ENCODE measurements at places on chromosomes 3 and 15.

DNA sequence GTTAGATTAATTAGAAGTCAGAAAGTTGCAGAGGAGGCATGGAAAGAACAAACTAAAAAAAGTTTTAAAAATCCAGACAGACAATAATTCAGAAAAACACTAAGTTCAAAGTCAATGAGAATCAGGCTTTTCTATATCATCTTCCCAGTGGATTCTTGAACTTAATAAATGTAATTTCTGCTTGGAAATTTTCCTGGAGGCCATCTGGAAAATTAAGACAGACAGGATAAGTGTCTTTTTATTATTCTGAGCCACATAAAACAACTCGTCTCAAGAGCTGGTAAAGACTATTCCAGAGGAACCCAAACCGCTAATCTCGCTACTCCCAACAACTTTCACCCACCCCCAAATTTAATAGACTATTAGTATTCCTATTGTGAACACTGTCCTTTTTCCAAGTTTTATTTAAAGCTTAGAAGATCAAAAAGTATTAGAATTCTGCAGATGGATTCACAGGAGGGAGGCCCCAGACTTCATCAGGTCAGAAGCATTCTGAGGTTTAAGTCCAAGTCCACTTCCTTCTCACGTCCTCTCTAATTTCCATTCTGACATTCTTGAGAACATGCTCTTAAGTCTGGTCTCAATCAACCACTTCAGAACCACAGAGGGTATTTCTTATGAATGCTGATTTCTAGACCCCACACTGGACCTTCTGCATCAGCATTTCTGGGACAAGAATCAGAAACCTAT, 61.3 kb downstream of the ERC2 start:
- DNase-seq, result no peak

- DNase-seq, result no peak
Measured at GRCh38 chr3:171255236-171255806, 204.9 kb downstream of the TNIK start.

DNA sequence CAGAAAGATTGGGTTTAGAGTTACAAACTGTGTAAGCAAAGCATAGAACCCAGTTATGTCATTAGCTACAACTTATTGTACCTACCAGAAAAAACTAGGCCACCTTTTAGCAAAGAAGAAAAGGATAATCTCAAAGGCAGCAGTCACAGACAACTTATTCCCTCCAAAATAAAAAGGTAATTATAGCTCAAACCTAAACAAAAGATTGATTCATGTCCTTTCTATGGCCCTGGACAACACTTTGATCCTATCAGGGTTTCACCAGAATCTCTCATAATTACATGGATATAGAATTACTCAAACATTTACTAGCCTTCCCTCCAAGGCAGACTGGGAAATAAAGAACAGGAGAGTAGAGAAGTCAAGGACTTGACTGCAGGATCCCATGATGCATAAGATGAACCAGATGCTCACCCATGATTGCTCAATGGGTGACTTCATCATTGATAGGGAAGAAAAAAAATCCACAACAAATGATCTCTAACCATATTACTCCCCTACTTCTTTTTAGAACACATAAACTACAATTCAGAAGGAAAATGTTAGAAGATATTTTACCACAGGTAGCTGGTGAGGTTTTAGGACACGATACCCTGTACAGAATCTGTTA, 17.4 kb downstream of the DET1 start:
- DNase-seq, result no peak

GRCh38 chr15:76368122-76368621, 31.6 kb downstream of the ISL2 start:
- no peak for DNase-seq

GRCh38 chr3:153820035-153820434, 301.2 kb upstream of the ARHGEF26 start:
- no peak for DNase-seq

- DNase-seq, result no peak
Measured at GRCh38 chr15:31799319-31799714, 231.0 kb upstream of the CHRNA7 start.

All from occipital lobe (tissue), 3 donors.